ENCODE measurements at places on chromosomes 3 and 15.

DNA sequence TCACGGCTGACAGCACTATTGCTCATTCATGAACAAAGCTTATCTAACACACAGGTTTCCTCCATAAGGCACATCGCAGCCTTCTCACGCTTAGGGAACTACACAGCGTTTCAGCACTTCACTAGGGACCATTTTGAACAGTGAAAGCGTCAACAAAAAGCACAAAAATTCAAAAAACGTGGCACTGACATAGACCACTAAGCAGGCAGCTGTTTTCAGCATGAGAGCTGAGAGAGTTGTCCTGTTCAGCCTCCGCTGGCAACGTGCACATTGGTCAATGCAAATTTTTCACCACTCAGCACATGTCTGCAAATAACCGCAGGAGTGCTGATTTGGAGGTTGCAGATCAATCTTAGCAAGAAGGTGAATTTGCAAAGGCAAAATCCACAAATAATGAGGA, 109.2 kb downstream of the LRRK1 start:
- DNase-seq: no peak

- no peak for DNase-seq
These were observed 9.4 kb downstream of the TCF12 start for GRCh38 chr15:56927816-56928215.

- DNase-seq: no peak
These were observed 12.4 kb upstream of the TM4SF4 start for GRCh38 chr3:149462051-149462450.

DNA sequence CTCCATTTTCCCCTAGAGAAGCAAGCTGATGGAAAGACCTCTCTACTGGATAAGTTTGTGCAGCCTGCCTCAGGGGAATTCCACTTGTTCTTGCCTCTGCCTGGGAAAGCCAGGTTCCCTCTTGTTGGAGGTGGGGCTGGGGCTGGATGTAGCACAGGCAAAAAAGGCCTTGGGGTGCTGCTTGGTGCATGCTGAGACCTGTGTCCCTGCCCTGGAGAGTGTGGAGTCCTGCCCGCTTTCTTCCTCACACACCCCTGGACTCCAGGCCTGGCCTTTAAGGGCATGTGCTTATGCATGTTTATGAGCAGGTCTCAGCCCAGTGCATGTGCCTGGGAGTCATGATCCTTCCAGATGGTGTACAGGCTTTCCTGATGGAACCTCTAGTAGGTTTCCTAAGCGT, 23.5 kb upstream of the JMJD7 start:
- DNase-seq: no peak

GRCh38 chr3:21734746-21735145, 16.3 kb downstream of the ZNF385D start:
- DNase-seq: no peak

DNA sequence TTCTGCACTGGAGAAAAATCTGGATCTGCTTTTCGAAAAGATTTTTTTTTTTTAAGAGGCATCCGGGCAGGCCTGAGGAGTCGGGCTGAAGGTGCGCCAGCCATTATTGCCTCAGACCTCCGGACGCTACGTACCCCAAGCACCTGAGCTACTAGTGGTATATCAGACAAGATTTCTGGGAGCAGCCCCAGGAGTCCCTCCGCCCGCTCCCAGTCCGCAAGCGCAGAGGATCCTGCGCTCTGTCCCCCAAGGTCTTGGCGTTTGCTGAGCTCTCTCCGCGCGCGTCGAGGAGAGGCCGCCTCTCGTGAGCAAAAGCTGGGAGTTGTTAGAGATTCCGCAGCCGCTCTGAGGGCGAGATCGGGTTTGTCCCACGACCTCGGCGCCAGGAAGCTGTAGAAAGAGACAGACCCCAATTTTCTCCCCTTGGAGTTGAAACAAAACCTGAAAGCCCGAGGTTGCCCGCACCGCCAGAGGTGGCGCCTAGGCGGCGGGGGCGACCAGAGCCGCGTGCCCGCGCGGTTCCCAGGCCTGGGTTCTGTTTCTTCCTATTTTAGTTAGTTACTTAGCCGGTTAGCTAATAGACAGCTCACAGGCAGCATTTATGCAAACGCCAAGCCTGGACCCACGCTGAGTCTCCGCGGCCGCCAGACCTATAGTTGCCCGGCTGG, 72.5 kb upstream of the POLG start:
- DNase-seq: no peak

GRCh38 chr3:175411946-175412345, 552.8 kb downstream of the NAALADL2 start:
- no peak for DNase-seq

GRCh38 chr3:122356402-122356801, 26.6 kb downstream of the MIX23 start:
- peak; percentile 54 for DNase-seq

DNA sequence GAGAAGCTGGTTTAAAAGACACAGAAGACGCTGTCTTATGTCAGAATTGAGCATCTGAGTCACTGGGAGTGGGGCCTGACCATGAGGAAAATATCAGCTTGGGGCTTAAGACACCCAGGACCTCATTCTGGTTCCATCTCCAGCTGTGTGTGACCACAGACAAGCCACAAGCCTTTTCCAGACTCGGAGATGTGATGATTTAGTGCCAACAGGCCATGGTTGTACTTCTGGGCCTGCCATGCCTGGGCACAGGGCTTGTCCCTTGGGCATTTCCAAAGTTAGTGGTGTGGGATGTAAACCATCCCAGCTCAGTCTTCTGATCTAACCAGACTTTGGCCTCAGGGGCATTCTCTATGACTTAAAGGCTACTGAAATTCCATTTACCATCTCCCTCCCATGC, 269.8 kb downstream of the RYR3 start:
- DNase-seq: no peak

DNA sequence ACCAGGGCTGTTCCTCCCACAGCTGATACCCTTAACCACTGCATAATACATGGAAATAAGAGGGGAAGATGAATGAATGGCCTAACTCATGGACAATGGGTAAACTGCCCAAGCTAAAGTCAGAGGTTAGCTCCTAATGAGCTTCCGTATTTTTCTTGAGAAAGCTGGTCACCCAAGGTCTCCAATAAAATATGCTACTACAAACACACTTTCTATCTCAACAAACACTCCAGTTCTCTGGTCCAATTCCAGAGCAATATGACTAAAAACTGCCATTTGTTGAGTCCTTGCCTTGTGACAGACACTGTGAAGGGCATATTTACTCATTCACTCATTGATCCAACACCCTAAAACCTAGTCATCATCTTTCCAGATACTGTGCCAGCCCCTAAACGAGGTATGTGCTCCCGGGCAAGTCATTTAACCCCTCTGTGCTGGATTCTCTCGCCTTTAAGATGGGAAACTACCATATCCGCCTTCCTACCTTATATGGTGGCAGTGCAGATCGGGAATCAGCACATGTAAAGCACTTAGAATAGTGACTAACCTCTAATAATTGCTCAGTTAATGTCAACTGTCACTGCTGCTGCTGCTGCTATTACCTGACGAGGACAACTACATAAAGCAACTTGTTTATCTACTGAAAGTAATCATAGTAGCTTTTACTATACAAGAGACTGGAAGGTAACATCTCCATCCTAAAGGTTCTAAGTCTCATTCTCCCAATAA, 89.1 kb downstream of the XXYLT1 start:
- DNase-seq: no peak

GRCh38 chr3:40574050-40574449, 49.3 kb downstream of the ZNF621 start:
- DNase-seq: no peak
